Transverse colon (tissue), 4 donors: ENCODE measurements at places on chromosomes 3 and 15. TPM values are rescaled to one million over a fixed set of nuclear protein-coding genes. Genes with fewer than 3 reads are reported as not detected.

Gene PLCB2
- total RNA-seq = 5.5 TPM

Gene PODXL2
- 18.9 TPM for total RNA-seq

- H3K4me3 ChIP-seq = no peak overlapping the region
- H3K27me3 ChIP-seq = peaks cover 47% of the 10 kb centered on the region
- peaks cover 28% of the 10 kb centered on the region for H3K4me1 ChIP-seq
- no peak for DNase-seq
- H3K27ac ChIP-seq = no peak overlapping the region
Measured at GRCh38 chr3:184382326-184383032, 2.6 kb downstream of the CHRD start.

Gene PDHB
- 22.7 TPM for total RNA-seq

DNA sequence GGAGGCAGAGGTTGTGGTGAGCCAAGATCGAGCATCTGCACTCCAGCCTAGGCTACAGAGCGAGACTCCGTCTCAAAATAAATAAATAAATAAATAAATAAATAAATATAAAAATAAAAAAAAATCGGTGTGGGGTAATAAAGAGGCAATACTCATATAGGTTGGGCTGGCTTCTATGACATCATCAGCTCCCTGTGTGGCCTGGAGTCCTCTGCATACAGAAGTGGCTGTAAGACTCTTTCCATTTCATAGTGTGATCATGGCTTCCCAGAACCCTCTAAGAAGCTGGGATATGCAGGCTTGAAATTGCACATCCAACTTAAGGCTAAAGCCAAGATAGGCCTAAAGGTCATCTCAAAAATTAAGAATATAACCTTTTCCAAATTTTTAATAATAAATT lies 101.6 kb downstream of the ZIC4 start:
- DNase-seq = no peak
- no peaks in the 10 kb centered on the region for H3K4me1 ChIP-seq
- no peak overlapping the region for H3K27ac ChIP-seq

DNA sequence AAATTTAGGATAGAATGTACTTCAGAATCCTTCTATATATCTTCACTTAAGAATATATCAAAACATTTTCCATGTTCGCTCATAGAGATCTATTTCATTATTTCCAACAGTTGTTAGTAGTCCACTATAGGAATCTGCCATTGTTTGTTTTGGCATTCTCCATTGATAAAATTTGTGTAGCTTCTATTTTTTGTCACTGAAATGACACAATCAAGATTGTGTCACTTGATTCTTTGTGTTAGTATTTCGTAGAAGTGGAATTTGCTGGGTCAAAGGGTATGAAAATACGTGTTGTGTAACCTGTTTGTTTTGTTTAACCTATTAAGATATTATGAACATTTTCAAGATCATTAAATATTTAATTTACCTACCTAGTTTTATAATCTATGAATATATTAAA lies 15.9 kb upstream of the GPR156 start:
- H3K4me3 ChIP-seq = no peak overlapping the region
- H3K27me3 ChIP-seq = no peaks in the 10 kb centered on the region
- no peaks in the 10 kb centered on the region for H3K4me1 ChIP-seq
- no peak for DNase-seq

DNA sequence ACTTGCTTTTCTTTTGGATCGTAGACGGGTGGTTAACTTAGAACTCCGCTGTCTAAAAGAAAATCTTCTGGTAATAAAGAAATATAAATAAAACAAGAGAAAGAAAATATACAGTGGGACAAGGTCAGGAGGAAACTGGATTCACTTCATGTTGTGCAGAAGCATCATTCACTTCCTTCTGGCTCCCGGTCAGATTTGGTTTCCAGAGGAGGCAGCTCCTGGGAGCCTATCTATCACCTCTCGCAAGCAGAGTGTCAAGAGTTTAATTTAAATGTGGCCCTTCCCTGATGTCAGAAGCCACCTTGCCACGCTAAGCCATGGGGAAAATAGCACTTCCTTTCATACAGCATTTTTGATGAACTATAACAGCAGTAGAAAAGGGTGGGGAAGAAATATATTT lies 139.1 kb downstream of the NSMCE3 start:
- H3K27me3 ChIP-seq = no peaks in the 10 kb centered on the region
- no peaks in the 10 kb centered on the region for H3K36me3 ChIP-seq
- no peak for DNase-seq
- H3K27ac ChIP-seq = no peak overlapping the region

GRCh38 chr3:50396502-50396901 lies 37.2 kb upstream of the TMEM115 start:
- H3K27me3 ChIP-seq = no peaks in the 10 kb centered on the region
- no peak overlapping the region for H3K27ac ChIP-seq
- no peak overlapping the region for H3K4me3 ChIP-seq
- DNase-seq = no peak

Gene CLDN16
- total RNA-seq = not detected

- H3K4me1 ChIP-seq = no peaks in the 10 kb centered on the region
- H3K27ac ChIP-seq = no peak overlapping the region
- no peak overlapping the region for H3K4me3 ChIP-seq
- DNase-seq = no peak
- H3K27me3 ChIP-seq = peaks cover 12% of the 10 kb centered on the region
- H3K36me3 ChIP-seq = no peaks in the 10 kb centered on the region
Measured at GRCh38 chr15:91186904-91187656, 87.0 kb downstream of the SV2B start.
